ENCODE measurements at places on chromosomes 2 and 18.

DNA sequence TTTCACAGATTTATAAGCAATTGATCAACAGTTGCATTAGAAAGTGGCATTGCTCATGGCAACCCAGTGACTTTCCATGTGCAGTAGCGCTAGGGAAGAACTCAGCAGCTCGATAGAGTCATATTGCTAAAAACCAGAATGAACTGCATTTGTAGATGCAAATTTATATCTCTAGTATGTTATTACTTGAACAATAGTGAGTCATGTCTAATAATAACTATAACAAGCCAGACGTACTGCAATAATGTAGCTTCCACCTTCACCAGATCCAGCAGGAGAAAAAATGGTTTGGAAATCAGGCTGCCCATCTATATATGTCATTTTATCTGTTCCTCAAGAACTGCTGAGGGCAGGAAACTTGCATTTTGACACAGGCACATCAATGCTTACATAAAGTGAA, 66.5 kb upstream of the FIGN start:
- DNase-seq: no peak

GRCh38 chr2:9763356-9764152, 79.7 kb upstream of the TAF1B start:
- DNase-seq: no peak

DNA sequence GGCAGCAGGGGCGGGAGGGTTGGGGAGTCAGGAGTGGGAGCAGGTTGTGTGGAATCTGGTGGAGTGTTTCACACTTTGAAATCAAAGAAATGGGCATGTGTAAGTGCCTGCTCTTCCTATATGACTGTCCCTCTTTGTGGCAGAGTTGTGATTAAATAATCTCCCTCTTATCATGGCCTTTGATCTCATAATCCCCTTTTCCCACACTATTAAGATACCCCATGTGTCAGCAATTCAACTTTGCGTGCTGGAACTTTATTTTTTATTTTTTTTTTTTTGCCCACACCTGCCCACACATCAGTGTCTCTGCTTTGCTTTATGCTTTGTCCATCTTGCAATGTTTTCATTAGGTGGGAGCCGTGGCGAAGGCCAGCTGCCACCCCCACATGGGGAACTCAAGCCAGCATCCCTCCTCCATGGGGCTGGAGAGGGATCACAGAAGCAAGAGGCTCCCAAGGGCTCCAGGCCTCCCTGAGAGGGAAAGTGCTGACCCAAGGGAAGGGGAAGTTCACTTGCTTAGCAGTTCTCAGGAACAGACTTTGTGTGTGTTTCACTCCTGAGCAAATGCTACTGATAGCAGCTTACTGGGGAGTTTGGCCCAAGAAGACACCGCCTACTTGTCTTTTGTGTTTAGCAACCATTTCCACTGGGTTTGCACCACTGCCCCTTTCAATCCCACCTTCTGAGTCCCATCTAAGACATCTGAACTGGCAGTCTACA, 243.4 kb downstream of the BCL11A start:
- DNase-seq: no peak

- no peak for DNase-seq
Measured at GRCh38 chr2:221502270-221503010, 69.7 kb downstream of the EPHA4 start.

DNA sequence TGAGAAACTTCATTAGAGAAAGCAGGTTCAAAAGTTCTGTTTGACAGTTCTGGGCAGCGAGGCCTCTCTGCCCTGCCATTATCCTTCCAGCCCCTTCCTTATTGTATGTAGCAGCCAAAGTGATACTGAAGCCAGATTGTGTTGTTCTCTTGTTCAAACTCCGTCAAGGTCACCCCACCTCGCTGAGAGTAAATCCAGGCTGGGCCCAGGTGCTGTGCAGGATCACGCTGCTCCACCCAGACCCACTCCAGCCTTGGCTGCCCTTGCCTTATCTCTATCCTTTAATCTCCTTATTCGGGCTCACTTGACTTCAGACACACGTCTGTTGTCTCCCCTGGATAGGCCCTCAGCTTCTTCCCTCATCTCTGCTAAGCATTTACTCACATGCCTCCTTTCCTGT, 196.1 kb downstream of the CPS1 start:
- no peak for DNase-seq

DNA sequence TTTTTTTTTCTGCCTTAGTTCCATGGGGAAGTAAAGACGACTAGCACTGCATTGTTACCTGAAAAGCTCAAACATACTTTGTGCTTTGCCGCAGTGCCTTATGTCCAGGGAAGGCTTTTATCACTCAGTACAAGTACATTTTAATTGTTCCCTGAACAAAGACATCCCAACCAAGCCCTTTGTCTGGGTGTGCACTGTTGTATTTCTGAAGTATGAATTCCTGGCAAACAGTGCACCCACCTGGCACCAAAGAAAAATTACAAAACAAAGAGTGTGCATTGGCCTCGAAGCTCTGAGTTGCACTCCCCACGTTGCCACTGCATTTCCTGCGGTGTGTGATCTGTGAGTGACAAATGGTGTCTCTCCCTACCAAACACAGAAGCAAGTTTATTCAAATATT, 858.5 kb upstream of the PIK3C3 start:
- DNase-seq: peak; percentile 74

GRCh38 chr2:49255409-49255971, 101.2 kb upstream of the FSHR start:
- DNase-seq: peak; percentile 67

DNA sequence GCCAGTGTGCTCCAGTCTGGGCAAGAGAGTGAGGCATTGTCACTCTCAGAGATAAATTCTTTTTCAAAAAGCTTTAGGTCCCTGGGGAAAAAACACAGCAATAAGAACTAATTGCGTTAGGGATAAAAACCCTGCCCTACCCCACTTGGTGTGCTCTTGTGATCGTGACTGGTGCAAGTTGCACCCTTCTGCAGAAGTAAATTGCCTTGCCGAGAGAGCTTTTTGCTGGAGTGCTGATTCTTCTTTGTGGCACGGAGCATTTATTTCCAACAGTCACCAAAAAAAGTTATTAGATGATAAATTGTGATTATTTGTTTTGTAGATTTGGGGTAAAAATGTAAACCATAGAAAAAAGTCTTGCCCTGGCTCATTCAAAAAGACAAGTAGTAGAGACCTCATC, 12.3 kb upstream of the GPR55 start:
- DNase-seq: no peak

- no peak for DNase-seq
Measured at GRCh38 chr2:32663864-32664263, 36.0 kb downstream of the TTC27 start.

GRCh38 chr2:44086629-44087028, 82.0 kb upstream of the PPM1B start:
- no peak for DNase-seq

GRCh38 chr2:156356014-156356754, 23.7 kb upstream of the NR4A2 start:
- DNase-seq: no peak

GRCh38 chr2:126894585-126895182, 4.0 kb upstream of the TEX51 start:
- DNase-seq: no peak

DNA sequence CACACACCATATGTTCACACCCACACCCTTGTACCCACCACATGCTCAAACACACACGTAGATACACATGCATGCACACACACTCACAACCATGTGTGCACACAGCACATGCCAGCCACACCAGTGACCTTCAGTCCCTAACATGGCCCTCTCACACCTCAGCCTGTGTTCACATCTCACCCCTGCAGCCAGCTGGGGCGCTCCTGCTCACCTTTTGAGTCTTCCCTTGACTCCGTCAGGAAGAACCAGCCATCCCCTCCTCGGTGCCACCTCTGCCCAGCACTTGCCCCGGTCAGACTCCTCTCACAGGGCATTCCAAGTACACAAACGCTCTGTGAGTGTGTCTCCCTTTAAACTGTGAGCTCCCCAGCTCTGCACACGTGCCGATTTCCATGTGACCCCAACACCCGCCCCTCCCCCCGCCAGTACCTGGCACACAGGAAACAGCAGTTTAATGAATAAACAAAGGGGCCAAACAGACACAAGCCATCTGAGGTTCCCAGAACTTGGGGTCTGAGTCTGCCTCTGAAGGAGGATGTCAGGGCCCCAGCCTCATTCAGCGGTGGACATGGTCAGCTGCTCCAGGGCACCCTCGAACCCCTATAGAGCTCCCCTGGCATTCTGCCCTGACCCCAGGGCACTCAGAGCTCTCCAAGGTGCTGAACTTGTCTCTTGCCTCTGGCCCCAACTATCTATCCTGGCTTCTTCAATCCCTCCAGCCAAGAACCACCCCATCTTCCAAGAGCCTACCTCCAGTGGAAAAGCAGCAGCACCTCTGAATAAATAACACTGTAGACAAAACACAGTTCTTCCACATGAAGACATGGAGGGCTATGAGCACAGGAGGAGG, 252.9 kb downstream of the ATAD2B start:
- DNase-seq: no peak

GRCh38 chr2:131154071-131154531, 49.0 kb downstream of the PLEKHB2 start:
- peak; percentile 29 for DNase-seq

- DNase-seq: peak; percentile 7
Measured at GRCh38 chr2:108330979-108331378, 42.3 kb downstream of the SULT1C2 start.

GRCh38 chr2:112604952-112605351, 20.5 kb downstream of the CHCHD5 start:
- no peak for DNase-seq

- DNase-seq: no peak
Measured at GRCh38 chr2:225889452-225889851, 489.9 kb downstream of the NYAP2 start.

- DNase-seq: no peak
Measured at GRCh38 chr2:233821709-233822100, 32.6 kb downstream of the HJURP start.

DNA sequence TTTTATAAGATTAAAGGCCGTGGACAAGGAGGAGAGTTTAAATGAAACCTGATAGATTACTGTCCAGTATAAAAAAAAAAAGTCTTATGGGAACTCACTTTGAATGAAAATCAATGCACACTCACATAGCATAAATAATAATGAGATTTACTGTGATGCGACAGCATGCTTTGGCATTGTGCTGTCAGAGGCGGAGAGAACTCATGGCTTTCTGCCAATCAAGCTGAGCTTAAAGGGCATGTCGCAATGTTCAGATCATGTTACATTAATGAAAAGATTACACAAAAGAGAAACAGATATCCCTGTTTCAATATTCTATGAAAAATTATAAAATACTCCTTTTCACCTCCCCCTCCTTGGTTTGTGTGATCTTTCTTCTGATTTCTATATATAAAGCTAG, 310.8 kb downstream of the ERBB4 start:
- DNase-seq: peak; percentile 81
